CD4-positive, alpha-beta T cell treated with Interleukin-2 at 100 ng/mL for 4 hours (primary cell): ENCODE measurements at places on chromosomes 5 and 9.

GRCh38 chr5:18114151-18114757 is 480.0 kb downstream of the TAF11L14 start:
- DNase-seq, result no peak

DNA sequence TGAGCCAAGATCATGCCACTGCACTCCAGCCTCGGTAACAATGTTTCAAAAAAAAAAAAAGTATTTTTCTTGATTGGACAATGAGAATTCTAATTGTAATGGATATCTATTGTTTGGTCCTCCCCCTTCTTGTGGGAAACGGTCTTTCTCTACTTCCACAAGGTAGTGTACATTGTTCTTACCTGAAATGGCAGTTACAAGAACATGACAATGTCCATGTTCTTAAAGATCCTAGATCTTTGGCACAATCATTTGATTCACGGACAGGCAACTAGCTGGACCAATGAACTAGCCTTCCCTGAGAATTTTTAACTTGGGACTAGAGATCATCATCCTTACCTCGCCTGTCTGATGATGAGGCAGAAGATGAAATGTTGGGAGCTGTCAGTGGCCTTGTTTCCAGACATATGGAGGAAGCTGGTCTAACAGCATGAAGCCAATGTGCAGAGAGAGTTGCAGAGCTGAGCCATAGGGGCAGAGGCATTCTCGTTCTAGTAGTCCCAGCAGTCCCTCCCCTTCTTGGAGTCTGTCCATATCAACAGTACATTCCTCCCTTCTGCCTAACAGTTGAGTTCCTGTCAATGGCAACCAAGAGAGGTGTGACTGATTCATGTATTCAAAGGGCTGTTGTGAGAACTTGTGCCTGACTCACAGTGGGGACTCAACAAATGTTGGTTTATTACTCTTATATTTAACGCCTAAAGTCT is 2.1 kb upstream of the MARCHF6 start:
- DNase-seq, result no peak

DNA sequence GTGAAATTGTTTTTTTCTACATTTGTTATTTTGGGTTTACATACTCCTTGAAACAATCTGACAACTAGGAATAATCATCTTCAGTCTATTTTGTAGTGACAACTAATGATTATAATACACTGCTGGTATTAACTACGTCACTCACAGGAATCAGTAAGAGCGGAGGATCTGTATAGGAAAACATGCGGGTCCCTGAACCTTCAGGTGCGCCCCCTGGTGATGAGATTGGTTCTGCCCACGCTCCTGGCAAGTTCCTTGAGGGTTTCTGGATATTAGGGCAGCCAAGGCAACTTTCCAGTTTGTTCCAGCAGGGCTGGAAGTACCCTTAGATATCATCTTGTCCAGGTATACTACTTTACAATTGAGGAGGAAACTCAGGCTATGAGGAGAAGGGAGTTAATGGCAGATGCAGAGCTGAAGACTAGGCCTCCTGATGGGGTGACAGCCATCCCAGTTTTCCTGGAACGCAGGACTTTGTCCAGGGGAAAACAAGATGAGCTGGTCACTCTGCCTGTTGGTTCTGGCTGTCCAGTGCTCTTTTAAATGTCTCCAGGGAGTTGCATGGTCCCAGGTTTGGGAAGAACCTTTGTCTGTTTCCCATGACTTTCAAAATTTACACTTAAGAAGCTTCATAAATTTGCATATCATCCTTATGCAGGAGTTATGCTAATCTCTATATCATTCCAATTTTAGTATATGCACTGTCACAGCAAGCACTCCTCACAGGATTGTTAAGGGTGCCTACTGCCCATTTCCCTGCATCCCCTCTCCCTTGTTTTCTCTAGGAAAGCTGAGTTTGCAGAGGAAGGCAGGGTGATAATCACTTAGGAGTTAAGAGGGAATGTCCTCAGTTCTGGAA is 14.9 kb upstream of the WNT8A start:
- DNase-seq, result peak; percentile 70

DNA sequence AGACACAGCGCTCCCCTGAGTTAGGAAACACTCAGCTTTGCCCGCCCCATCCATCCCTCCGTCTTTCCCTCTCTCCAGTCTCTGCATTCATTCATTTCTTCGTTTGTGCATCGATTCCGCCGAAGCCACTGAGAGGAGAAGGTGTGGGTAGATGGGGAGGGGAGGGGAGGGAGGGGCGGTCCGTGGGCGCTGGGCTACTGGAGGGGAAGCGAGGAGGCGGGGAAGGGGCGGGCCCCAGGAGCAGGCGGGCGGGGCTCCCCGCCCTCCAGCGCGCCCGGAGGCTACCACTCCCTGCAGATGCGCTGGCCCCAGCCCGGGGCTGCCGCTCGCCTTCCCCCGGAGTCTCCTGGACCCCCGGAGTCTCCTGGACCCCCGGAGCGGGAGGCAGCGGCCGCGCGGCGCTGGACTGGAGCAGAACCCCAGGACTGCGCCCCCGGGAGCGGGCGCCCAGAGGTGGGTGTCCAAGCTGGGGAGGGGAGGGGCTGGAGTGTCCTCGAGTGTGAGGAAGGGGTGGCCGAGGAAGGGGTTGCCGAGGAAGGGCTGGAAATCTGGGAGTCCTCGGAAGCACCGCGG is 159.5 kb downstream of the C9orf152 start:
- peak; percentile 68 for DNase-seq

- no peak for DNase-seq
Observed at GRCh38 chr9:91379426-91379825, 17.7 kb upstream of the AUH start.
